ENCODE measurements at places on chromosomes 3 and 15. TPM values are rescaled to one million over a fixed set of nuclear protein-coding genes. Genes with fewer than 3 reads are reported as not detected.

DNA sequence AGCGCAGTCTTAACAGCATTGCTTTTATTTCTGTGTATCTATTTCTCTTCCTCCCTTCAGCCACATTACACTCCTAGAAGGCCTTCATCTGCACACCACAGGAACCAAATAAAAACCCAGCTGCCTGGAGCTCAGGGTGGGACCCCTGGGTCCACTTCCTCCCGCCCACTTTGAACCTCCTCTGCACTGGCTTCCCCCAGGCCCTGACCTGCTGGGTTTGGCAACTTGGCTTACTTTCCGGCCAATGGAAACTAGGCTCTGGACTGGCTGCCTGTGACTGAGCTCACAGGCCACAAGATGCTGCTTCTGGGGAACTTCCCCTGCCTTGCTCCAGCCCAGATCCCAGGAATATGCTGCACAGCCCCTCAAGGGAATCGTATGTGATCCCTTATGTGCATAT lies 89.8 kb downstream of the SEMA5B start:
- no peak for DNase-seq

- DNase-seq: peak; percentile 58
These were observed 17.8 kb downstream of the TF start for GRCh38 chr3:133763797-133764683.

The CSPG5 gene
- total RNA-seq: 0.48 TPM

The SNRK gene
- 16.0 TPM for total RNA-seq

GRCh38 chr3:183500319-183500718 lies 55.2 kb downstream of the KLHL6 start:
- no peak for DNase-seq

DNA sequence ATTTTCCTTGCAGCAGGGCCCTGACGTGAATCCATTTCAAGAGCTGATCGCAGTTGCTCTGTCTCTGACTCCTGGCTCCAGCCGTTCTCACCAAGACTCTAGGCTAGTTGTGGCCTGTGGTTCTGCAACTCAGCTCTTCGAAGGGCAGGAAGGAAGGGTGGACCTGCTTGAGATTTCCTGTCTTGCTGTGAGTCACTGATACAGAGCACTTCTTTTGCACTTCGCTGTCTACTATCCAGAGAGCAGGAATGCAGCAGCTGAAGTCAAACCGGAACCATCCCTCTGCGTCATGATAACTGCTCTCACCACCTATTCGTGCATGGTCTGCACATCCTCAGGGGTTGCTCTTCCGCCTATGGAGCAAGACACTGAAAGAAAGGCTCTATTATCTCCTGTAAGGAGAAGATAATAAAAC lies 59.7 kb downstream of the RAP2B start:
- DNase-seq: peak; percentile 99

DNA sequence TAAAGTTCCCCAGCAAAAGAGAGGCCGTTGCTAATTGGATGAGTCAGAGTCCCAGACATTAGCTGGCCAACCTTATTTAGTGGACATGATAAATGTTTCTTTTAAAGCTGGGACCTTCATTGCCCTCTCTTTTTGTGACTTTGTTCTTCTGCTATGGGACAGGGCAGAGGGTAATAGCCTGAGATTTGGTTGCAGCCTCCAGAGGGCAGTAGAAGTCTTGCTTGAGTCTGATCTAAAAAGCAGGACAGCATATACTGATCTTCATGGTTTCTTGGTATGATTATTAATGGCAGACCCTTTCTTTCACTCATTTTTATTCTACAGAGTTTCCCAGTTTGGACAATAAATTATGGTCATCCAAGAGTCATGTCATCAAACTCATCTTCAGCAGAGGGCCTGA lies 25.1 kb upstream of the ZKSCAN7 start:
- DNase-seq: peak; percentile 32

DNA sequence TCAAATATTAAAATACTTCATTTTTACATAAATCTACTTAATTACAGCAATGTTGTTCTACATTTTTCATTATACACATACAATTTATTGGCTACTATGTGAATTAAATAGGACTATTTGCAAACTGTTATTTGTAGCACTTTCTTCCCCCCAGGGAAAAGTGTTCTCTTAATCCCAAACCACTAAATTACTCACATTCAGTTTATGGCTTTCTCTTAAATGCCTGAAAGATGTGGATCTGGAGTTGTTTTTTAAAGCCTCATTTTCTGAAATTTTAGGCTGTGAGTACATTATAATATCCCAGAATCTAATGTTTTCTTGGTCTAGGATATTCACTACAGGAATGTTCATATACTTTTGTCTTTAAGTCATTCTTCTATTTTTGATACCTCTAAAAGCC lies 32.7 kb downstream of the PRTG start:
- peak; percentile 24 for DNase-seq

DNA sequence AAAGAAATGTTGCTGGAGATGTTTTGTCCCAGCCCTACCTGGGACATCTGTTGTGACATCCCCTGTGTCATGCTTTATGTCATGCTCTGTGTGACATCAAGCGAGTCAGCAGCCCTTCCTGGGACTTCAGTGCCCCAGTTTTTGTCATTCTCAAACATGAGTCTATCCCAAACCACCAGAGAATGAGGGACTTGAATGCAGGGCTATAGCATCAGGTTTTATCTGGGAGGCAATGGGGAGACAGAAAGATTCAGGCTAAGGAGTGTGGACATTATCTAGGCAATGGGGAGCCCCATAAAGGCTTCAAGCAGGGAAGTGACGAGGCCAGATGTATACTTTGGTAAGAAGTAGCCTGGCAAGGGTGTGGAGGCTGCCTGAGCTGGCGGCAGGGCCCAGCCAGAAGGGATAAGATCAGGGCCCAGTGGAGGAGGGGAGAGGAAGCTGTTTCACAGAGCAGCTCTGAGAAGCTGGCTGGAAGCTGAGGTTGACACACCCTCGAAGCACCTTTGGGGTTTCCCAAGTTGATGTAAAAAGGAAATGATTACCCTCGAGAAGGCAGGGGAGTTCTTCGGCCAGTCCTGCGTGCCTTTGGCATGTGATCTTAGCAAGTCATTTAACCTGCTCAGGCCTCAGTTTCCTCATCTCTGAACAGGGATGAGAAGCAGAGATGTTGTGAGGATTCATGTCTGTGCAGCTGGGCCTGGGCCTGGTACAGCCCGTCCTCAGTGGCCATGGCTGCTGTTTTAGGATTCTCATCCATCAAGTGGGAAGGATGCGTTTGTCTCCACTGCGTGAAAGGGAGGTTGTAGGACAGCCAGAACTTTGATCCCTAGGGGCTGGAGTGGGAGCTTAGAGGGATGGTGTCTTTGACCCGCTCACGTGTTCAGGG lies 34.3 kb downstream of the IRAK2 start:
- DNase-seq: peak; percentile 78

DNA sequence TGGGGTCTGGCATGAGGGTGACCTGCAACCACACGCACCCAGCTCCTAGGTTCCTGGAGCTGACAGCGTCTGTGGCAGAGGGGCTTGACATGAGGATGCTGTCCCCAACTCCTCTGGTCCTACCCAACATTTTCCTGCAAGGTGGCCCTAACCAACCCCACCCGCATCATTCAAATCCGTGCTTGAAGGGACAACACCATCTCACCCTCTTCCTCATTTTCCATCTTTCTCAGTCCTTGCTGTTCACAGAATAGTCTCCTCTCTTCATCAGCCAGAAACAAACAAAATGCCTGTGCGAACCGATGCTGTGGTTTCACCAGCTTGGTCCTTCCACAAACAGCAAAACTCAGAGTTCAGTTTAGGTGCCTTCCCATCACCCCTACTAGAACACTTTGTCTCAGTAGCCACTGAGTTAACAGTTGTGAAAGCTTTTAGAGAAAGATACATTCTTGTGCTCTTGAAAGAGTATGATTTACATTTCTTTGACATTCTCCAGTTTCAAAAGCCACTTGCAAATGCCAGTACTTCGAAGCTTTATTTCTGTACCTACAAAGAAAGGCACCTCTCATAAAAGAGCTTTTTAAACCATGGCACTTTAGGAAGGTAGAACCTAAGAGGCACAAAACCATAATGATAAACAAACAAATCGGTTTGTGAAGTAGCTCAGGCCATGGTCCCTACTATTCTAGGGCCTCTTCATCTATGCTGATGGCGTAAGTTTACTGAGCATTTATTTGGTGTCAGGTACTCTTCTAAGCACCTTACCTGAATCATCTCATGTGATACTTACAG lies 360.1 kb downstream of the SHQ1 start:
- DNase-seq: no peak

DNA sequence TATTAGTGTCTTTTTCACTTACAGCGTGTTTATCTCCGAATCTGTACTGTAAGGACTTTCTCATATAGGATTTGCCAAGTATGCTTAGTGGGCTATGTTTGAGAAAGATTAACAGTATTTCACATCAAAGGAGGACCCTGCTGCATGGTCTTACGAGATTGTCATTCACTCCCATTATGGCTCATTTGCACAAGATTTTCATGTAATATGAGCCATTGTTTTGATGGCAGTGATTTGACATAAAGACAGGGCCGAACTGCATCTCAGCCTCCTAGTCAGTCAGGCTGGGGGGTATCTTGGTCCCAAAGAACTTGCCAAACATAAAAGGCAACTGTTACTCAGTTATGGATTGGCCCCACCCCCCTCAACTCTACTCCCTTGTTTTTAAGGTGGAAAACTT lies 205.9 kb downstream of the ZIC1 start:
- no peak for DNase-seq

The GRIP2 gene
- total RNA-seq: not detected

DNA sequence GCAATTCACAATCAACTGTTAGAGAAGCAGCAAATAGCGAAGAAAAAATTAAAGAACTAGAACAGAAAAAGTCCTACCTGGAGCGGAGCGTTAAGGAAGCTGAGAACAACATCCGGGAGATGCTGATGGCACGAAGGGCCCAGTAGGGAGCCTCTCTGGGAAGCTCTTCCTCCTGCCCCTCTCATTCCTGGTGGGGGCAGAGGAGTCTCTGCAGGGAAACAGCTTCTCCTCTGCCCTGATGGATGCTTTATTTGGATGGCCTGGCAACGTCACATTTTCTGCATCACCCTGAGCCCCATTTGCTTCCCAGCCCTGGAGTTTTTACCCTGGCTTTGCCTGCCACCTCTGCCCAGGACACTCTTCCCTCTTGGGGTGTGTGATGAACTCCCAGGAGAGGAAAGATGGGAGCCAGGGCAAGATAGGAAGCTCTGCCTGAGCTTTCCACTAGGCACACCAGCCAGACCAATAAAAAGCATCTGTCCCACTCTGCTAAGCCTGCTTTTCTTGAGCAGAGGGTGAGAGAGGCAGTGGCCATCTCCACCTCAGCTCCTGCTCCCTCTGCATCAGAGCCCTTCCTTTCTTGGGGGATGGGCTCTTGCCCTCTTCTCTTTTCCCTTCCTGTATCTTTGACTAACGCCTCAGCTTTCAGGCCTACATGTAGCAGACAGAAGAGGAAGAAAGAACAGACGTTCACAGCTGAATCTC lies 39.4 kb downstream of the PPARG start:
- no peak for DNase-seq

The LDHAL6B gene
- total RNA-seq: not detected

DNA sequence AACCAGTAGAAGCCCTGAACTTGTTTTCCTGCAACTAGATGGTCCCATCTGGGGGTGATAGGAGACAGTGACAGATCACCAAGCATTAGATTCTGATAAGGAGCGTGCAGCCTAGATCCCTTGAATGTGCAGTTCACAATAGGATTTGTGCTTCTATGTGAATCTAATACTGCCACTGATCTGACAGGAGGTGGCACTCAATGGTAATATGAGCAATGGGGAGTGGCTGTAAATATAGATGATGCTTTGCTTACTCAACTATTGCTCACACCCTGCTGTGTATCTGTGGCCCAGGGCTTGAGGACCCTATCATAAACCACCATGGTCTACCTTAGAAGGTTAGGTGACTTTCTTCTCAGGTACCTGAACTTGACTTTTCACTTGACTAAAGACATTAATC lies 417.1 kb upstream of the ARHGEF26 start:
- DNase-seq: no peak

The RGMA gene
- total RNA-seq: not detected

All from RPMI7951 (cell line).